ENCODE measurements at places on chromosomes 11 and 22.

DNA sequence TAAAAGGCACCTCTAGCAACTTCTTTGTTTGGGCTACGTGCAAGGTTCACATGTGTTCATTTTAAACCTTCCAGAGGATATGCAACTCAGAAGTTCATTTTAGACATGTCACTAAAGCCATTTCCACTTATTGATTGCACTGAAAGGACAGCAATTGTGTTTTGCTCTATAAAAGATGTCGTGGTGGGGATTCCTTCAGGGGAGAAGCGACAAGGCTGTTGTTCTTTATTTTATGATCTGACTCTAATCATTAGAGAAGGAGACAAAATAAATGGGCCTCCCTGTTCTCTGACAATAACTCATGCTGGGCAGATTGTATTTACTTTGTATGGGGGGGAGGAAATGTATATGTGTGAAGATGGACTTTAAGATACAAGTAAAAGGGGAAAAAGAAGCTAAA, 370.1 kb upstream of the ARHGAP42 start:
- DNase-seq, result no peak
- H3K27me3 ChIP-seq, result no peaks in the 10 kb centered on the region
- H3K4me1 ChIP-seq, result no peaks in the 10 kb centered on the region
- H3K27ac ChIP-seq, result no peak overlapping the region
- no peaks in the 10 kb centered on the region for H3K36me3 ChIP-seq

DNA sequence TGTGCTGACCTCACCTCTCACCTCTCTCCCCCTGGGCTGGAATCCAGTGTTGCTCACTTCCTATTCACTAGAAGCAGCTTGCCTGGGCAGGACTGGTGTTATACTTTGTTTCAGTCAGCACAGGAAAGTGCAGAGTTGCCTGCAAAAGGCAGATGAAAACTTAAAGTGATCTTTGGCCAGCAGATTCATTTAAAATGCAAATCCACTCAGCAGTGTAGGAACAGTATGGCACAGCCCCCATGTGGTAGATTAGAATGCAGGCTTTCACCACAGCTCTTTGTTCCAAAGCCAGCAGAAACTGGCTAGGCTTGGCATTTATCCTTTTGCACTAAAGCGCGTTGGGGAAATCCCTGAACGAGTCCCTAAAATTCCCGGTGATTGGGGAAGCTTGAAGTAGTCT, 301.2 kb downstream of the OR4C45 start:
- H3K27ac ChIP-seq, result no peak overlapping the region
- no peaks in the 10 kb centered on the region for H3K4me1 ChIP-seq
- no peak overlapping the region for H3K4me3 ChIP-seq
- H3K36me3 ChIP-seq, result no peaks in the 10 kb centered on the region

- peak overlapping the region; percentile 85 for H3K27ac ChIP-seq
- H3K4me1 ChIP-seq, result peaks cover 99% of the 10 kb centered on the region
- peak overlapping the region; percentile 1 for H3K4me3 ChIP-seq
- peaks cover 85% of the 10 kb centered on the region for H3K36me3 ChIP-seq
- DNase-seq, result peak; percentile 91
Measured at GRCh38 chr22:17106785-17107546, 14.2 kb downstream of the TMEM121B start.

DNA sequence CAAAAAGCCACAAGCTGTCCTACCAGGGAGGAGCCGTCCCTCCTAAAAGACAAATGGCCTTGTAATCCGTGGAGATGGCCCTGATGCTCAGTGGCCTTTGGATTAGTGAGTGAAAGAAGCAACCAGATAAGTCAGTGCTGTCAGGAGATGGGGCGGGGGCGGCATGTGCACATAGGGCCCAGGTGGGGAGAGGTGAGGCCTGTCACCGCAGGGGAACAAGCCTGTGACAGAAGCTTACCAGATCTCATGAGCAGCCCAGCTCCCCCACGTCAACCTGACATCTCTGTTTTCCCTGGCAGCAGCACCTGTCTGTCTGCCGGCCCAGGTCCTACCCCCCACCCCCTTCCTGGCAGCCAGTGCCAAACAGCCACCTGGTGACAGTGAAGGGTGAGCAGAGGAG, 162.6 kb downstream of the BUD13 start:
- H3K27me3 ChIP-seq, result no peaks in the 10 kb centered on the region
- H3K4me3 ChIP-seq, result no peak overlapping the region
- H3K36me3 ChIP-seq, result no peaks in the 10 kb centered on the region
- DNase-seq, result no peak
- no peaks in the 10 kb centered on the region for H3K4me1 ChIP-seq

GRCh38 chr11:59223611-59224010, 10.9 kb upstream of the MPEG1 start:
- DNase-seq, result peak; percentile 64
- no peaks in the 10 kb centered on the region for H3K27me3 ChIP-seq
- H3K36me3 ChIP-seq, result no peaks in the 10 kb centered on the region
- H3K4me3 ChIP-seq, result peak overlapping the region; percentile 45
- H3K27ac ChIP-seq, result peak overlapping the region; percentile 93

DNA sequence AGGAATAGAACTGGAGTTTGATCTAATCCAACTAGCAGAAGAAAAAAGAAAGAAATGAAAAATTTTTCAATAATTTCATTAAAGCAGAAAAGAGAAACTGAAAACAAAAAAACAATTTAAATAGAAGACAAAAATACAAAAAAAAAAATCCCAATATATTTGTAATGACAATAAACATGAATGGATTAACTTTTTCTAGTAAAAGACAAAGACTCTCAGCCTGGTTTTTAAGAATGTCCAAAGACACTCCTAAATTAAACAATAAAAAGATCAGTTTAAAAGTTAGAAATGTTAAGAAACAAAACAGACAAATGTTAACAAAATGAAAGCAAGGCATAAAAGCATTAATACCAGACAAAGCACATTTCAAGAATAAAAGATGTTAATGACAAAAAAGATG, 50.3 kb upstream of the ME3 start:
- no peak overlapping the region for H3K27ac ChIP-seq
- no peaks in the 10 kb centered on the region for H3K4me1 ChIP-seq

- peak; percentile 52 for DNase-seq
- no peak overlapping the region for H3K4me3 ChIP-seq
- no peak overlapping the region for H3K27ac ChIP-seq
- no peaks in the 10 kb centered on the region for H3K27me3 ChIP-seq
Measured at GRCh38 chr11:60887556-60887955, 18.8 kb downstream of the PRPF19 start.

GRCh38 chr22:45775062-45775461, 103.4 kb downstream of the ATXN10 start:
- H3K4me3 ChIP-seq, result no peak overlapping the region
- H3K36me3 ChIP-seq, result no peaks in the 10 kb centered on the region
- no peak for DNase-seq
- no peaks in the 10 kb centered on the region for H3K27me3 ChIP-seq
- H3K4me1 ChIP-seq, result no peaks in the 10 kb centered on the region
- H3K27ac ChIP-seq, result no peak overlapping the region

GRCh38 chr11:96393753-96394348, 4.0 kb downstream of the JRKL start:
- no peaks in the 10 kb centered on the region for H3K36me3 ChIP-seq
- H3K4me1 ChIP-seq, result peaks cover 11% of the 10 kb centered on the region
- H3K4me3 ChIP-seq, result no peak overlapping the region
- no peak overlapping the region for H3K27ac ChIP-seq

Measured in CD14-positive monocyte (primary cell).